ENCODE measurements at places on chromosomes 3 and 15.

DNA sequence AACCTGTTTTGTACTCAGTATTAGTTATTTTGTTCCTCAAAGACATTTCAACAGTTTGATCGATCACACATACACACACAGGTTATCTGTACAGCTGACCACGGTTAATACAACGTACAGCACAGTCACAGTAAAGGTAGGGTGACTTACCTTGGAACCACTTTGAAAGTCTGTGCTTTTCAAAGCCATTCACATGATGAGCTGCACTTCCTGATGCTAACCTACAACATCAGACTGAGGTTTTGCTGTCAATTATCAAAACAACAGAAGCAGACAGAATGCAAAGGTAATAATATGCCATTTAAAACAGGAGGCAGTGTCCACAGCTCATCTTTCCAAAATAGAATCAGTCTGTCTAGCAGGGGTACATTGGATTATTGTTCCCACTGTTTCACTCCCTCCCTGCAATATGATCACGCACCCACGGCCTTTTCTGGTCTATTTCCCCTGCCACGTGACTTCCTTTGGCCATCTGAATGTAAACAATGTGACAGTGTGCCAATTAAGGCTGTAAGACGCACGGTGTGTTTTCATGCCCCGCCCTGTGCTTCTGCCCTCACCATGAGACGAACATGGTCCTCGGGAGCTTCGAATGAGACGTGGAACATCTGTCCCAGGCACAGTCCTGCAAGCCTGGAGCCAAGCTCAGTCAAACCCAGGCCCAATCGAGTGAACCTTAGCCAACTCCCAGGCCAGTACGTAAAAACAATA lies 102.4 kb downstream of the FMN1 start:
- DNase-seq: no peak

DNA sequence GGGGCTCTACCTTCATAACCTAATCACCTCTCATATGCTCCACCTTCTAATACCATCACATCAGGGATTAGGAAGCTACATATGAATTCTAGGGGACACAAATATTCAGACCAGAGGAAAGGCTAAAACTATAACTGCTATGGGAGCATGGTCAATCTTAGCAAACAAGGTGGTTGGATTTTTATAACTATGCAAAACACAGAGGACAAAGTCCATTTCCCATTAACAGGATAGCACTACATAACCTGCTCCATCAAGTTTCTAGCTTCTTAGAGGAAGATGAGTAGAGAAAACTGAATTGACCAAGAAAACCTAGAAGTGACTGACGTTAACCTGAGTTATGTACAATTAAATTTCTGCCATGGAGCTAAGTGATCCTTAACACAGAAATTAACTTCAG lies 398.6 kb downstream of the TBL1XR1 start:
- DNase-seq: no peak

GRCh38 chr15:45715528-45715927 lies 80.7 kb downstream of the SQOR start:
- no peak for DNase-seq

DNA sequence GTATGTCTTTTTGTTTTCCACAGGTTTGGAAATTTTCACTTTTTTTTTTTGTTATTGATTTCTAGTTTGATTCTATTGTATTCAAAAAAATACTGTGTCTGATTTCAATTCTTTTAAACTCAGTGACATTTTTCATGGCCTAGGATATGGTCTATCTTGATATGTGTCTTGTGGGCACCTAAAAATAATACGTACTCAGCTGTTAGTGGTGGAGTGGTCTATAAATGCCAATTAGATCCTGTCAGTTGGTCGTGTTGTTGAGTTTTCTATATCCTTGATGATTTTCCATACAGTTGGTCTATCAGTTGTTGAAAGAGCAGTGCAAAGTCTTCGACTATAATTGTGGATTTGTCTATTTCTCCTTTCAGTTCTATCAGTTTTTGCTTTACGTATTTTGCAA lies 61.7 kb downstream of the LSM3 start:
- no peak for DNase-seq

- DNase-seq: no peak
Observed at GRCh38 chr3:108218811-108219210, 3.4 kb downstream of the IFT57 start.
